ENCODE measurements at places on chromosomes 12 and 14.

- no peak for DNase-seq
These were observed 29.0 kb downstream of the FBXW8 start for GRCh38 chr12:116939734-116940133.

GRCh38 chr14:70662080-70662479 lies 20.4 kb downstream of the TTC9 start:
- DNase-seq = no peak

GRCh38 chr12:5996459-5996858 lies 51.4 kb upstream of the ANO2 start:
- DNase-seq = no peak

GRCh38 chr12:108139454-108139853 lies 10.4 kb downstream of the WSCD2 start:
- DNase-seq = no peak

DNA sequence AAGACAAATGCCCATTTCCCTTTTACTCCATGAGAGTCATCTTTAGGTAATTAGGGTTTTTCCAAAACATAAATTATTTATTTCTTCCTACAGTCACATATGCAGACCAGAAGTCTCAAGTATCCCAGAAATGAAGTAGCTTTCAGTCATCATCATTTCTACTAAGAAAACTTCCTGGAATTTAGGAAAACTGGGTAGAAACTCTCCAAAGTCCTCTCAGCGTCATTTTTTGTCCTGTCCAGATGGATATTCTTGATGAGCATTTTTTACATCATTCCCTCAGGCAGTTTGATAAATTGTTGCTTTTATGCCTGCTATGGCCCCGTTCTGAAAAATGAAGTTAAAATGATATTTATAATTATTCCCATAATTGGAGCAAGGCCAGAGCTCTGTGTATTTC lies 93.9 kb upstream of the DCN start:
- DNase-seq = no peak

GRCh38 chr14:74608959-74609611 lies 3.0 kb downstream of the LTBP2 start:
- DNase-seq = peak; percentile 76

GRCh38 chr14:97706819-97707218 lies 909.6 kb downstream of the VRK1 start:
- no peak for DNase-seq

DNA sequence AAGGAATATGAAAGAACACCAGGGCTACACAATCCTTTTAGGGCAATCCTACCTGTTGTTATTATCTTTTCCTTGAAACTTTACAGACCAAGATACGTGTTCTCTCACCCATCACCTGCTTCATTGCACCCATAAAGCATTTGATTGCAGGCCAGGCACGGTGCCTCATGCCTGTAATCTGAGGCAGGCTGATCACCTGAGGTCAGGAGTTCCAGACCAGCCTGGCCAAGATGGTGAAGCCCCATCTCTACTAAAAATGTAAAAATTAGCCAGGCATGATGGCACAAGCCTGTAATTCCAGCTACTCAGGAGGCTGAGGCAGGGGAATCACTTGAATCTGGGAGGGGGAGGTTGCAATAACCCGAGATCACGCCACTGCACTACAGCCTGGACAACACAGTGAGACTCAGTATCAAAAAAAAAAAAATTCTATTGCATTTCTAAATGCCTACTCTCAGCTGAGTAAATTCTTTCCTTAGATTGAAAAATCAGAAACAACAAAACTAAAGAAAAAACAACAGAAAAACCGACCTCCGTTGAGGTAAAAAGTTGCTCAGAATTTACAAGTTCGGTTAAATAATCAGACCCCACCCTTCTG lies 183.7 kb upstream of the TMEM132C start:
- DNase-seq = no peak

DNA sequence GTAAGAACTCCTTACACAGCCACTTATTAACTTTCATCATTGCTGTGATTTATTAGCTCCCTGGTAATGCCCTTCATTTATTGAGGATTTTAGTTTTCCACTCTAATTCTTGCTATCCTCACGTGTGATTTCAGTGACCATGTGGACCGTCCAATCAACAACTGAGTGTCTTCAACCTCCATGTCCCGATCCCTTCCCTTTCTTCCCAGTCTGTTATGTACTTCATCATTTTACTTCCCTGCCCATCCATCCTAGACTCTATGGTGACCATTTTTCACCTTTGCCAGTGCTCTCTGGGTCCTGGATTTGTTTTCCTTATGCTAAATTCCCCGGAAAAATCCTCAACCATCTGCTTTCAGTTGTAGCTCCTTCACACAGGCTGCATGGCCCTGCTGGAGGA lies 111.0 kb downstream of the MSRB3 start:
- no peak for DNase-seq

DNA sequence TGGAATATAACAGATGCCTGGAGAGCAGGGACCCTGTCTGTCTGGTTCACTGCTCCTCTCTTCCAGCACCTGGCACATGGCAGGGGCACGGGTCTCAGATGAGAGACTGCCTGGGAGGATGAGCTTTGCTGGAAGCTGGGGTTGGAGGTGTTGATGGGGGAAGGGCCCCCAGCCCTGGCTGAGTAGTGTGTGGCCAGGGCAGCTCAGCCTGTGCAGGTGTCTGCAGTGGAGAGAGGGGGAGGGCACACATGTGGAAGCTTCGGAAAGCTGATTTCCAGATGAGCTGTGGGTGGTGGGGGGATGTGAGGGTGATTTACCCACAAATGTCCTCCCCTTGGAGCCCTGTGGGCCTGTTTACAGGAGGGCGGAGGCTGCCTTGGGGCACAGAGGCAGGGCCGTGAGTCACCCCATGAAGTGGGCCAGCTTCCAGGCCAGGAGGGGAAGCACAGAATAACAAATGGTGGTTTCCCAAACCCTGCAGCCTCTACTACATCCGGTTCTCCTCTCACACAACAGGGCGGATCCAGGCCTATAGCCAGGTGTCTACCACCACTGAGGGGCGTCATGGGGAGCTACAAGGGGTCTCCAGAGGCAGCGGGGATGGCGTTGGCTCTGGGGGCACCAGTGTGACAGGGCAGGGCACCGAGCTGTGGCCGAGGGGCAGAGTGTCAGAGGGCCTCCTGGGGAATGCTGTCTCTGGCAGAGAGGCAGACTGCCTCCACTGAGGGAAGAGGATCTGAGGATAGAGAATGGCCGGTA lies 11.0 kb downstream of the KRT7 start:
- peak; percentile 79 for DNase-seq

DNA sequence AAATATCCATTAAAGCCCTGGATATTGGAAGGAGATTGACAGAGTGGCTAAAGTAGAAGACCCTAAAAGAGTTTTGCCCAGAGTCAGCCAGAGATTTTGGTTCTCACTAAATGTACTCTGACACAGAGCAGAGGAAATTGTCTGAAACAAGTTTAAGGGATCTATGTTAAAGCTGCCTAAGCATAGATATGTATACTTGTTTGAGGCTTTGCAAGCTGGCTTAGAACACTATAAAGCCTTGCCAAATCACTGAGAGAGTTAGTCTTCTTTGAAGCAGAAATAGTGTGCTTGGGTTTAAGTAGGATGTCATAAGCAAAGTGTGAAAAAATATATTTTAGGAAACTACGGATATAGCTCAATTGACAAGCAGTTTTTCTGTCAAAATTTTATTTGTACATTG lies 653.5 kb downstream of the FSCB start:
- no peak for DNase-seq

- DNase-seq = no peak
These were observed 3.2 kb downstream of the C14orf132 start for GRCh38 chr14:96042248-96042930.

DNA sequence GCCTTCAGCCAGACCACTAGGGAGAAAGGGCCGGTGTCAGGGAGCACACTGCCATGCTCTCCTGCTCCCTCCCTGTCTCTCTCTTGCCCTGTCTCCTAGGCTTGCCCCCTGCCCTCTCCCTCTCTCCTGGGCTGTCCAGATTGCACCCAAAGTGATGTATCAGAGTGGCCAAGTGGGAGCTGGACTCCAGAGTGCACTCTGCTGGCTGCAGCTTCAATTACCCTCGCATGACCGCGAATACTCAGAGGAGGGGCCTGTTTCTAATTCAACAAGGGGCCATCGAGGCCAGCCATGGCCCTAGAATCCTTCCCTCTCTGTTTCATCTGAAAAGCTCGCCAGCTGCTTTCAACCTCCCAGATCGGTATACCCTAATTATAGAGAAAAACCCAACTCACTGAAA lies 206.4 kb upstream of the FKBP4 start:
- no peak for DNase-seq

DNA sequence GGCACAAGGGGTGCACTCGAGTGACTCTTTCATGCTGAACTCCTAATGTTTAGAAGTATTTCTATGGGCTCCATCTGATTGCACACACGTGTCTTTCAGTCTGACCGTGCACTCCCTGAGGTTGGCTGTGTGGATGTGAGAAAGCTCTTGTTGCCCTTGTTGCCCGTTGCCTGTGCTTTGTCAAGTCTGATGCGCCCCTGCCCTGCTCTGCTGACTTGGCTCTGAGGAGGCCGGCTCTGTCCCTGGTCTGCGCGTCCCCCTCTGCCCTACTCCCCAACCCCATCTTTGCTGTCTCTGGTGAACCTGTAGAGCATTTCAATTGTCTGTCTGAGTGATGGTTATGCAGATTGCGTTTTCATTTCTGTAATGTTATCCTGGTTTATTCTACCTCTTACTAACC lies 802.3 kb downstream of the NRXN3 start:
- DNase-seq = no peak

DNA sequence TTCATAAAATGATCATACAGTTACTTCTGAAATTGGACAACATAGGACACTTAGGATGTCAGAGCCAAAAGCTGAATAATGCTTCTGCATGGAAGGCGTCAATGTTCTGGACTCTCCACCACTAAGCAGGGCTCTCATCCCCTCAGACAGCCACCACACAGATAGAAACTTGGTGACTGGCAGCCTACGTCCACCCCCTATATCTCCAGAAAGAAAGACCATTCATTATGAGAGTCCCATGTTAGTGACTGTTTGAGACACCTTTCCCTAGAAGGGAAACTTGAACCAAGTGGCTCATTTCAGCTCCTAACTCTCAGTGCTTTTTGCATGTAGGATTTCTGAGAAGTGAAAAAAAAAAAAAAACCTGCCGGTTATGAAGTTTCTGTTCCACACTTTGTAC lies 251.0 kb upstream of the FKBP4 start:
- no peak for DNase-seq

DNA sequence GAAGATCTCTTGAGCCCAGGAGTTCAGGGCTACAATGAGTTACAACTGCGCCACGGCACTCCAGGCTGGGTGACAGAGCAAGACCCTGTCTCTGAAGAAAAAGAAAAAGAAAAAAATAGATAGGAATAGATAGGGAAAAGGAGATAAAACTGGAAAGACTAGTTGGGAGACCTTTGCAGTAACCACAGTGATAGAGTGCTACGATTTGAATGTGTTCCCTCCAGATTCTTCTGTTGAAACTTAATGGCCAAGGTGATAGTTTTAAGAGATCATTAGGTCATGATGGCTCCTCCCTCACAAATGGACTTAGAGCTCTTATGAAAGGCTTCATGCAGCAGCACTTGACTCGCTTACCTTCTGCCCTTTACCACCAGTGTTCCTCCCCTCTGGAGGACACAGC lies 13.5 kb upstream of the ATF1 start:
- no peak for DNase-seq

- no peak for DNase-seq
These were observed 29.2 kb downstream of the ITPK1 start for GRCh38 chr14:93086441-93087055.

- DNase-seq = no peak
These were observed 5.4 kb downstream of the SOS2 start for GRCh38 chr14:50225974-50226297.

GRCh38 chr14:50955373-50956043 lies 11.2 kb upstream of the PYGL start:
- DNase-seq = peak; percentile 68

GRCh38 chr14:98958048-98958631 lies 313.9 kb downstream of the BCL11B start:
- DNase-seq = no peak

DNA sequence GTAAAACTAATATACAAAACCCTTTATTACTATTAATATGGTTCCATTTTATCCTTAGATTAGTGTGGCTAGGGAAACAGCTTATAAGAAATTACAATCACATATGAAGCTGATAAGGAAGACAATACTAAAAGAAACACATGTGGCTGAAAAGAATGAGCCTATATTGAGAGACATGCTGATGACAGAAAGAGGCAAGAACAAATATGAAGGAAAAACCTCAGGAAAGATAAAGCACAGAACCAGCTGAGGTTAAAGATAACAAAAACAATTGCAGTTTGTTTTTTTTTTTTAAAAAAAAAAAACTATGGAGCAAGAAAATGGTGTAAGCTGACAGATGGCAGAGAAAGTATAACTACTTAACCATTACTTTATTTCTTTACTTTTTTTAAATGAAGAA lies 69.2 kb upstream of the OSBPL8 start:
- no peak for DNase-seq

DNA sequence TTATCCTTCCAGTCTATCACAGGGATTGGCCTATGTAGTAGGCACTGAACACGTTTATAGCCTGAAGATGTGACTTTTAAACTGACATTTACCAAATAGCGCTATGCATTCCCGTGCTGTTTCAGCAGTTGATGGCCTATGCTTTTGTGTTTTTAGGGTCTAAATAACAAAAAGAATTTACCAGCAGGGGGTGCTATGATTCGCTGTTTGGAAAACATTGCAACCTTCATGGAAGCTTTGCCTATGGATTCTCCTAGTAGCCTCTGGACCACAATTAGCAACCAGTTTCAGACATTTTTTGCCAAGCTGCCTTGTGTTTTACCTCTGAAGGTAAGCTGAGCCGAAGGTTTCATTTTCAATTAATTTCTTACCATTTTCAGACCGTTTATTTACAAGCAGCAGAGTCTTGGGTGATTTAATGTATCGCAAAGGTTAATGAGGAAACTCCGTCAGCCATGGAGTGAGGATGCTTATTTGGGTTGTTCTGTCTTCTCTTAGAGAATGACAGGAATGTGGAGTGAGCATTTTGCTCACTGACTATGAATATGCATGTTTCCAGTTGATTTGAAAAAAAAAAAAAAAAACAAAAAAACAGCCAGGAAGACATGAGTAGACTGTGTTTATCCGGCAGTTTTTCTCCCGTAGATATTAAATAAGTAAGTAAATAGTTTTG lies 133.1 kb downstream of the PRIMA1 start:
- peak; percentile 19 for DNase-seq

GRCh38 chr14:67140556-67140955 lies 48.7 kb upstream of the GARIN2 start:
- DNase-seq = no peak

GRCh38 chr12:58583940-58584339 lies 336.4 kb downstream of the LRIG3 start:
- DNase-seq = no peak

DNA sequence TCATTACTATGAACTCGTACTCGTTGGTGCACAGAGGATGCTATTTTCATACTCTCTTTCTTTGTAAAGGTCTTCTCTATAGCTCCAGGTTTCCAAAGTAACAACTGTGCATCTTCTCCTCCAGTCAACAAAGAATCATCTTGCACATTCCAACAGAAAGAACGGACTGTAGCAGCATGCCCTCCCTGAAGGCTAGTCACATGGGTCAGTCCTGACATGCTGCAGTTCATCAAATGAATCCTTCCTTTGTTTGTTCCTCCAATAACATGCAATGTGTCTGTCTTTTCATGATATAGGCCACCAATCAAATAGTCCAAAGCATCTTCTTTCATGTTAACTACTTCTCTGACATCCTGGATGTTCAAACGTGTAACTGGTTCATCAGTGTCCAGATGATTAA lies 42.9 kb downstream of the WDR89 start:
- no peak for DNase-seq

Measured in NCI-H510A (cell line).